HFFc6 (cell line): ENCODE measurements at places on chromosomes 16 and 17. TPM values are rescaled to one million over a fixed set of nuclear protein-coding genes. Genes with fewer than 3 reads are reported as not detected.

DNA sequence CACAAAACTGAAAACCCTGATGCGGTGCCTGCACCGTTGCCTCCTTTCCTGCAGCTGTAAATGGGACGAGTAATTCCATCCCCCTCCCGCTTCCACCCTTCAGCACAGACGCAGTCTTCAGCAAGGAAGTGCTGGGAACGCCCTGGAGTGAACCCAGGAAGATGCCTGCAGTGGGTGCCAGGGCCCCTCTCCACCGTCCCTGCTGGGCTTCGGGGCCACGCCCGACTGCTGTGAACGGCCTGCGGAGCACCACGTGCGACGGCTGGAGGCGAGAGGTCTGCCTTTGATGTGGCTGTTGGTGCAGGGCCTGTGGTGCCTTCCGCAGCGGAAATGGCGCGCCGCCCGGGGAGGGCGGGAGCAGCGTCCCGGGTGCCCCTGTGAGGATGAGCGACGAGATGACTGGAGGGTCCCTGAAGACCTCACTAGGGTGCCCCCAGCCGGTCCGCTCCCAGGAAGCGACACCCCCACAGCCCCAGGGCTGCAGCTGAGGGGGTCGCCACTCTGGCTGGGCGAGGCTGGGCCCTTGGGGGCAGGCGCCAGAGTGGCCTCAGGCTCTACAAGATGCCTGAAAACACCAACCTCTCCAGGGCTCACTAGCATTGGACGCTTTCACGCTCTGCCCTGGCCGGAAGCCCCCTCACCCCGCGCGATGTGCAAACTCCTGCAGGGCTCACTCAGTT is 749 bp upstream of the MC1R start:
- peak overlapping the region; percentile 74 for H3K27ac ChIP-seq
- H3K4me1 ChIP-seq = peaks cover 41% of the 10 kb centered on the region
- H3K27me3 ChIP-seq = peaks cover 9% of the 10 kb centered on the region

DNA sequence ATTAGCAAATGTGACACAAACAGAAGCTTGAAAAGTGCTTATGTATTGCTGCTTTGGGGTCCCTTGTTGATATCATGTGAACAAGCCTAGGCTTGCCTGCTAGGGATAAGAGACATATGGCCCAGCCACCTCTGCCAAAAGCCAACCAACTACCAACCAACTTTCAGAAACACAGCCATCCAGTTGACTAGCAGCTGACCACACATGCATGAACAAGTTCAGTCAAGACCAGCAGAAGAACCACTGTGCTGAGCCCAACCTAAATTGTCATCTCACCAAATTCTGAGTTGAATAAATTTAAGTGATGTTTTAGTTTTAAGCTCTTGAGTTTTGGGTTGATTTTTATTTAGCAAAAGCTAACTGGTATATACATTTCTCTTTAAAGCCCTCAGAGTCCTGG is 3.5 kb downstream of the ERN2 start:
- no peak for DNase-seq
- no peaks in the 10 kb centered on the region for H3K4me1 ChIP-seq
- H3K4me3 ChIP-seq = no peak overlapping the region
- H3K27me3 ChIP-seq = peaks cover 41% of the 10 kb centered on the region

ETV4 gene
- 4.5 to 5.7 TPM (median 5.5 TPM) in 3 replicates for total RNA-seq

DNA sequence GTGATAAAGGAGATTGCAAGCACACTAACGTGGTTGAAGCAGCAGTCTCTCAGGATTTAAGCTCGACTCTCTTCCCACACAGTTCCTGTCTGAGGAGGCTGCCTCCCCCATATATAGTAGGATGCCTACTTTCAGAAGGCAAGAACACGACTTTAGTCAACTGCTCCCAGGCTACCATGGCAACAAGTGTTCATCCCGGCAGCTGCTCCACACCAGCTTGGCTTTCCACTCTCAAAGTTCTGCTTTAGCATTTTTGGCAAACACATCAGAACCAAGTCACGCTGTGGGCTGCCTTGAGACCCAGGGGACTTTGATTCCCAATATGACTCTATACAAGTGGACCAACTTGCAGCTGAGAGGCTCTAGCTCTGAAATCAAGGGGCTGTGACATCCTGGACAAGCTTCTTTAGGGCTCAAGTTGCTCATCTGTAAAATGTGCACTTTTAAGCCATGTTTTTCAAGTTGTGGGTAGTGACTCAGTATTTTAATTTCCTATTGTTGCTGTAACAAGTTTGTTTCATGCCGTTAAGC is 16.5 kb downstream of the ZP2 start:
- DNase-seq = peak; percentile 44
- no peaks in the 10 kb centered on the region for H3K36me3 ChIP-seq
- peaks cover 21% of the 10 kb centered on the region for H3K4me1 ChIP-seq
- no peak overlapping the region for H3K27ac ChIP-seq
- no peak overlapping the region for H3K4me3 ChIP-seq
- H3K27me3 ChIP-seq = peaks cover 42% of the 10 kb centered on the region

GRCh38 chr17:4436381-4436780 is 2.6 kb downstream of the SPNS3 start:
- H3K4me1 ChIP-seq = no peaks in the 10 kb centered on the region
- DNase-seq = no peak
- H3K36me3 ChIP-seq = no peaks in the 10 kb centered on the region
- no peak overlapping the region for H3K4me3 ChIP-seq
